ENCODE measurements at places on chromosomes 4 and X. TPM values are rescaled to one million over a fixed set of nuclear protein-coding genes. Genes with fewer than 3 reads are reported as not detected.

DNA sequence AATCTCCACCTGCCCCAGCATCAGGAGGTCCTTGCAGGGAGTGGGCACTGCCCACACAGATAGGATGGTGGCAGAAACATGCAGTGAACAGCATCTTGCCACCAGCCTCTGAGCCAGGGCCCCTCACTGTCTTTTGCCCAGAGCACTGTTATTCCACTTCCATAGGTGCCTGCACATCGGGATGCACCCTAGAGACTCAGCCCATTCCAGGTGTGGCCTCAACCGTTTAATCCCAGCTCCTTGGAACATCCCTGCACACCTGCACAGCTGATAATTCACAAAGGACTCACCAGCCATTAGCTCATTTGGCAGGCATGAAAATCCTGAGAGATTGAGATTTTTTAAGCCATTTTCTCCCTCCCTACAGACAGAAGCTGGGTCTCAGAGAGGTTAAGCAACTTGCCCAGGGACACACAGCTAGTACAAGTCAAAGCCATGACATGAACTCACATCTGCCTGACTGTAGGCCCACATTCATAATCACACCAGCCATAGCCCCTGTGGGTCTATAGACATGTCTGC lies 116.3 kb downstream of the EFNB1 start:
- DNase-seq: no peak
- H3K27me3 ChIP-seq: no peaks in the 10 kb centered on the region
- peaks cover 27% of the 10 kb centered on the region for H3K4me1 ChIP-seq
- H3K27ac ChIP-seq: no peak overlapping the region

GRCh38 chr4:4969298-4969697 lies 50.0 kb downstream of the CYTL1 start:
- no peaks in the 10 kb centered on the region for H3K4me1 ChIP-seq
- no peak overlapping the region for H3K4me3 ChIP-seq
- no peaks in the 10 kb centered on the region for H3K36me3 ChIP-seq
- no peak for DNase-seq

DNA sequence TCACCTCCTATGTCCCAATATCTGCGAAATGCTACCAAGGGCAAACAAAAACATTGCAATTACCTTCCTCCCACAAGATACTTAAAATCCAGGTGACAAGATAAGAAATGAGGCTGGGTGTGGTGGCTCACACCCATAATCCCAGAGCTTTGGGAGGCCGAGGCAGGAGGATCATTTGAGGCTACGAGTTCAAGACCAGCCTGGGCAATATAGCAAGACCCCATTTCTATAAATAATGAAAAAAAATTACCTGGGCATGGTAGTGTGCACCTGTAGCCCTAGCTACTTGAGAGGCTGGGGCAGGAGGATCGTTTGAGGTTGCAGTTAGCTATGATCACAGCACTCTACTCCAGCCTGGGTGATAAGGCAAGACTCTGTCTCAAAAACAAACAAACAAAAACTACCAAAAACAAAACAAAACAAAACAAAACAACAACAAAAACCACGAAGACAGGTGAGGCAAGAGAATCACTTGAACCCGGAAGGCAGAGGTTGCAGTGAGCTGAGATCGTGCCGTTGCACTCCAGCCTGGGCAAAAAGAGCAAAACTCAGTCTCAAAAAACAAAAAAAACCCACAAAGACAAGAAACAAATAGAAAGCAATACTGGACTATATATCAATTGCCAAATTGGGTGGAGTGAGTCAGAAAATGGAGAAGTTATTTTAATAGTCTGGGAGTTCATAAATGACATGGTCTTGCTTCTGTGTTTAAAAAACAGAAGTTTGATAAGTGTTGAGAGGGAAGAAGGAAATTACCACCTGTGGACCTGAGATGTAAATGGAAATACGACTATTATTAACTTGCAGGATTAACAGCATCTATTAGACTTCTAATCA lies 176.5 kb downstream of the FBXW7 start:
- H3K4me3 ChIP-seq: no peak overlapping the region
- H3K4me1 ChIP-seq: peaks cover 15% of the 10 kb centered on the region
- DNase-seq: no peak
- H3K27ac ChIP-seq: no peak overlapping the region

The SSX5 gene
- not detected for total RNA-seq

The VSIG1 gene
- total RNA-seq: 0.54 TPM

The NDNF gene
- total RNA-seq: 8.6 TPM
